Inflammatory macrophage treated with lipopolysaccharide for 1 hour (primary cell): ENCODE measurements at places on chromosomes 2 and 18.

DNA sequence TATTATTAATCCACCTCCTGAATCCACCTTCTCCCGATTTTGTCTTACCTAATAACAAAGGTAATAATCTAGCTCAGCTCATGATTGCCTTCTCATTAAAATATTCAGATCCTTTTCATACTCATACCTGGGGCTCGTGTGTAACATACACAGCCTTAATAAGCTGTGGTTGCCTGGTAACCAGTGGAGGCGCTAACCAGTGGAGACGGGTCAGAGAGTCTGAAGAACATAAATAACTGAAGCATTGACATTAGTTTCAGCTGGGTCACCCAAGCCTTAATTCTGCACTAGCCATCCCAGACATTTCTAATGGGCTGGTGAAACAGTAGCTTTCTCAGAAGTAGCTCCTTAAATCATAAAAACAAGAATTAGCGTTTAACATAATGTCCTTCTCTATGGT lies 14.8 kb upstream of the DTNA start:
- DNase-seq, result no peak

GRCh38 chr18:12658426-12659138 lies 675 bp upstream of the SPIRE1 start:
- peak; percentile 43 for DNase-seq

DNA sequence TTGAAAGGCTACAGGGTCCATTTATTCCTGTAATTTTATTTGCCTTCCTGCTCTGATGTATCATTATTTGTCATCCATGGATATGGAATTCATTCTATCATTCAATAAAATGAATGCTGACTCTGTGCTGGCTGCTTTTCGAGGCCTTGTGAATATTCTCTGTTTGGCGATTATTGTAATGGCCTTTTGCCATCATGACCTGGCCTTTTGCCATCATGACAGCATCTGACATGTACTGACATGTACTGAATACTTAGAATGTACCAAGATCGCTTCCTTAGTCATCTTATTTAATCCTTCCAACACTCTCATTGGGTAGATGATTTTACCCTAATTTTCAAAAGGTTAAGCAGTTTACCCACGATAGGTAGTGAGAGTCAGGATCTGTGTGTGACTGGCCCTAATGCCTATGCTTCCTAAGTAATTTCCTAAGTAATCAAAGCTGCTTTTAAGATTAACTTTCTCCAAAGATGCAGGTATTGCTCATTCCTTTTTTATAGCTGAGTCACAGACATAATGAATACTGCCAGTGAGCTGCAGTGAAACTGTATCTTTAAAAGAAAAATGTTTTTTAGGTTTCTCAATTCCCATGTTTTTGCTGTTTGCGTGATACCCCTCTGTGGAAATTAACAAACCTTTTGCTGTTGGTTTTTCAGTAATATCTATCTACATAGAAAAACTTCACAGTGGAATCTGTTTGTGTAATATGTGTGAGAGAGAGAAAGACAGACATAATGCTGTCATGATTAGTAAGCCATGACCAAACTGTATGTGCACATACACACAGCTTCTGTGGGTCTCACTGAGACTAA lies 127.8 kb downstream of the CERS6 start:
- DNase-seq, result no peak

- no peak for DNase-seq
Measured at GRCh38 chr2:15042801-15043217, 410.3 kb downstream of the LRATD1 start.

DNA sequence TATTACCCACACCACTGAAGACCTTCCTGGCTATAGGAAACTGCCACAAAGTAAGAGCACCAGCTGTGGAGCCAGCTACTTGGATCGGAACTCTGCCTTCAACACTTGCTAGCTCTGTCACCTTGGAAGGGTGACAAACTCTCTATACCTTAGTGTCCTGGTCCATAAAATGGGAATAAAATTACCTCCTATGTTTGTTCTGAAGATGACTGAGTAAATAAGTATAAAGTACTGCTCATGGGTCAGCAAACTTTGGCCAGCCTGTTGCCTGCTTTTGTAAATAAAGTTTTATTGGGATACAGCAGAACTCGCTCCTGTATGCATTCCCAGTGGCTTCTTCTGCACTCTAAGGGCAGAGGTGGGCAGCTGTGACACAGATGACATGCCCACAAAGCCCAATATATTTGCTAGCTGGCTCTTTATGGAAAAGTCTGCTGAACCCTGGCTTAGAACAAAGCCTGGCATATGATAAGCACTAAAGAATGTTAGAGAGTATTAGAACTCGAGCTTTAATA lies 451.3 kb downstream of the TMEM182 start:
- DNase-seq, result no peak

DNA sequence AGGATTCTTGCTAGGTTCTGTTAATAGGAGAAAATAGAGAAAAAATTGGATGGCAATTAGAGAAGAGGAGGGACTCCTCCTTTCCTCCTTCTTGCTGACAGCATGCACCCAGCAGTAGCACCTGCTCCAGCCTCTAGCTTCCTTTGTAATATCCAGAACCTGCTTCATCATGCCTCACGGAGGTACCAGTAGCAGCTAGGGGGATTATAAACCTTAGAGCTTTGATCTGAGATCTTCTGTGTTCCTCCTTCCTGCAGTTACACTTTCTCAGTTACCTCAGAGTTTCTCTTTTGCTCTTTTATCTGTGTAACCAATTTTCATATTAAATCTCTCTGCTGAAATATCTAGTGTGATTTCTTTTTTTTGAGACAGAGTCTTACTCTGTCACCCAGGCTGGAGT lies 16.6 kb downstream of the DPP4 start:
- DNase-seq, result no peak

GRCh38 chr2:38661306-38661705 lies 4.6 kb upstream of the GALM start:
- no peak for DNase-seq

DNA sequence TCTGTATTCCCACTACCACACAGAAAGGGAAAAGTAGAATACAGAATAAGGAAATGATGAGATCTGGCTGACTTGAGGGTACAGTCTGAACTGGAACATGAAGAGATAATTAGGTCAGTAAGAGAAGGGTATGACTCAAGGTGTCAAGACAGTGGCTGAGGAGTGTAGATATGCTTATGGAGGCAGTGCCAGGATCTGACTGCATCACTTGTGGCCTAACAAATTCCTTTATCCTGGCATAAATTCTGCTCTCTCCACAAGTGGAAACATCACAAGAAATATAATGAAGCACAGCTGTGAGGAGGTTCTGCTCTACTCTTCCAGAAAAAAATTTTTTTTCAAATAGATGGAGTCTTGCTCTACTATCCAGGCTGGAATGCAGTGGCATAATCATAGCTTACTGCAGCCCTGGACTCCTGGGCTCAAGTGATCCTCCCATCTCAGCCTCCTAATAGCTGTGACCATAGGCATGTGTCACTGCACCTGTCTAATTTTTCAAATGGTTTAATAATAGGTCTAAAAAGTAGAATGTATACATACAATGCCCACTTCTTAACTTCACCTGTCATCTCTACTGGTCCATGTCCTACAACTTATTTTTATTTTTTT lies 85.3 kb downstream of the C2orf74 start:
- no peak for DNase-seq

DNA sequence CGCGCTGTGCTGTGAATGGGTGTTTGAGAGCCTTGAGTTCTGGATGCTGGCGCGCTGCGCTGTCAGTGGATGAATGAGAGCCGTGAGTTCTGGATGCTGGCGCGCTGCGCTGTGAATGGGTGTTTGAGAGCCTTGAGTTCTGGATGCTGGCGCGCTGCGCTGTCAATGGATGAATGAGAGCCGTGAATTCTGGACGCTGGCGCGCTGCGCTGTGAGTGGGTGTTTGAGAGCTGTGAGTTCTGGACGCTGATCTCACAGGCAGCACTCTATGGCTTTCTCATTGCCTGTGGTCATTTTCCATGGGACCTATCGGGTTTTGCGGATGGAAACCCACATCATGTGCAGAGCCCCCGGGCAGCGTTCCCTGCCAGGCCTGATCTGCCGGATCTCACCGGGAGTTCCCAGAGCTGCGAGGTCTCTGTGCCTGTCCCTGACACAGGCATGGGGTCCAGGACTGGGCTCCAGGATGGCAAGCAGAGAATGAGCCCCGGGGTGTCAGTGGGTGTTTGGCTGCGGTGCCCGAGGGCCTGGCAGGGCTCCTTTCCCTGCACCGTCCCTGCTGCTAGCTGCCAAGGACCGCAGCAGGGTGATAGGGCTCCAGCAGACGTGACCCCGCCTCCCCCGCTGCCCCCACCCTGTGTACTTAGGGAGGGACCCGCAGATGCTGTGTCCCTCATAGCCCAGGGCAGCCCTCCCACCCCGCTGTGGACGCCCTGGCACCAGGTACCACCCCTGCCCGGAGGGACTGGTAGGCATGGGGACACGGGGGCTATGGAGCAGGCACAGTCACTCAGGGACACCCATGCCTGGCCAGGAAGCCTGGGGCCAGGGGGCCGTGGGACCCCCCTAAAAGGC lies 9.7 kb downstream of the PDCD1 start:
- DNase-seq, result no peak

- peak; percentile 51 for DNase-seq
Measured at GRCh38 chr2:136207030-136207623, 89.2 kb upstream of the CXCR4 start.

DNA sequence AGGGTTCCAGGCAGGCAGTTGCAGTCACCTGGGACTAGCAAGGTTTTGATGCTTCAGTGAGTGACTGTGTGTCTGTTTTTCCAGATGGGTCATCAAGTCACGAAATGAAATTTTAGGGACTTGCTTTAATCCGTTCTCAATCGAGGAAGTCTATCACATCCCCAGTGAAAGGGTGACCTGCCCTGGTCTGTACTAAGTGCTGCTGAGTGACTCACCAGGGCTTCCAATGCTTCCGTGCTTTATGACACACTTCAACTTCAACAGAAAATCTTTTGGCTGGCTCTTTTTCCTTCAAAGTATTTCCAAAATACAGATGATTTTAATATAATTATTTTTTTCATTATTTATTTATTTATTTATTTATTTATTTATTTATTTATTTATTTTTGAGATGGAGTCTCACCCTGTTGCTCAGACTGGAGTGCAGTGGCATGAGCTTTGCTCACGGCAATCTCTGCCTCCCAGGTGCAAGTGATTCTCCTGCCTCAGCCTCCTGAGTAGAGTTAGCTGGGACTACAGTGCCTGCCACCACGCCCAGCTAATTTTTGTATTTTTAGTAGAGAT lies 18.4 kb downstream of the TFCP2L1 start:
- DNase-seq, result no peak

DNA sequence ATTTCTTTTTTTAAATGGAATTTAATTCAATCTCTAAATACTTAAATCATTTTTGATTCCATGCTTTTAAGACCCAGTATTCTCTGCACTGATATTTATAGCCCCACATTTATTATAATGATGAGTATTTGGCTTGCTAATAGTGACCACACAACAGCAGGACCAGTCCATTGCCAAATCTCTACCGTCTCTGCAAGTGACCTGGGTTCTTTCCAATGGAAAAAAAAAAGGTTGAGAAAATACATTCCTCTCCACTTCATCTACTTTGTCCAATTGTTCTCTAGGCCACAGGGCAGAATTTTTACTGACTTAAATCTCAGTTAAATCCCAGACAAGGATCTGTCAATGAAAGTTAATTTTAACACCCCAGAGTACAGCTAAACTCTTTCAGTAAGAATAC lies 20.5 kb downstream of the GRB14 start:
- DNase-seq, result no peak

GRCh38 chr2:127004893-127005600 lies 101.9 kb downstream of the BIN1 start:
- no peak for DNase-seq

DNA sequence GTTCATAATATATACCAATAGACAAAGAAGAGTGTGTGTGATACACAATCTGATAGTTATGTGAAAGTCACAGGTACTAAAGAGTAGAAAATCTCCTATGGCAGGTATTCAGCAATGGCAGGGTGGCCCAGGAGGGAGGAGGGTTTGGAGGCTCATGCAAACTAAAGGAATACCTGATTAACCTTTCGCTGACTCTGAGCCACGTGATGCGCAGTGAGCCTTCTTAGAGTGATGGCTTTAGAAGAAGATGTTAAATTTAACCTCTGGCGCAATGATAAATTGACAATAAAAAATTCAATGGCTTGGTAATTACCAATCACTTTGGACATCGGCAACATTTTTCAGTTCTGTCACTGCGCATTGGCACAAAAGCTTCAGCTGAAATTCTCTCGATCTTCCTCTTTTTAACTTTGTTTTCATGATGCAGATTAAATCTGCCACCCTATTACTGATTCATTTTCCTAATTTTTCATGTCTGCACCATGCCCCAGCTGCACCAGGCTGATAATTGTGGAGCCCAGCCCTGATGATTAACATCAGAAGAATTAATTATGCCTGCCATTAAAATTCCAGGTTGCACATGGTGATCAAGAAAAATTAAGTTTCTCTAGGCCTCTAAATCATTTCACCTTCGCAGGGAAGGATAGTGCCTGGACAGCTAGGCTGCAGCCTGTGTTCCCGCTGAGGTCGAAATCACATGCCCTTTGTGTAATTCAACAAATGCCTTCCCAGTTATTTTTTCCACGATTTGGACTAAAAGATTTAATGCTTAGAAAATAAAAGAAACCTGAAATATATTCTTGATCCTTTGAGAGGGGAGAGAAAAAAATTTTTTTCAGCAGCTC lies 250.6 kb upstream of the HNRNPA3 start:
- DNase-seq, result no peak

GRCh38 chr2:2827046-2827636 lies 496.1 kb upstream of the MYT1L start:
- DNase-seq, result no peak

GRCh38 chr2:101123795-101124471 lies 27.2 kb downstream of the TBC1D8 start:
- DNase-seq, result no peak

GRCh38 chr2:164899121-164899520 lies 56.2 kb downstream of the SLC38A11 start:
- DNase-seq, result no peak

DNA sequence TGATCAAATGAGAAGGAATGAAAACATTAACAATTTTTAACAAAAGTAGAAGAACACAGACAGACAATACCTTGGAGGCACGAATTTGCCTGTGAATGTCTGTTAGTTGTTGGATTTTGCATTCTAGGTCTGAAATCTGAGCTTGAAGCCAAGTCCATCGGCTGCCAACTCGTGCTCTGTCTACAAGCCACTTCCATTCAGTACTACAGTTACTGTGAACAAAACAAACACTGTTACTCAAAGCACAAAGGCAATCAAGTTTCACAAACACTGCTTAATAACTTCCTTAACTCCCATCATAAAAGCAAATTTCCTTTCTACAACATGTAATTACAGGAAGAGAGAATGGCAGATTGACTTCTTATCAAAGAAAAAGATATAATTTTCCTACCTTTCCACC lies 42.2 kb downstream of the KANSL1L start:
- DNase-seq, result no peak
